RPMI7951 (cell line): ENCODE measurements at places on chromosomes 11 and 22.
A peak's percentile ranks its signal among the peaks of the same experiment; 100 is the strongest.

GRCh38 chr22:48332438-48333322 lies 1495.0 kb downstream of the BRD1 start:
- DNase-seq, result no peak

DNA sequence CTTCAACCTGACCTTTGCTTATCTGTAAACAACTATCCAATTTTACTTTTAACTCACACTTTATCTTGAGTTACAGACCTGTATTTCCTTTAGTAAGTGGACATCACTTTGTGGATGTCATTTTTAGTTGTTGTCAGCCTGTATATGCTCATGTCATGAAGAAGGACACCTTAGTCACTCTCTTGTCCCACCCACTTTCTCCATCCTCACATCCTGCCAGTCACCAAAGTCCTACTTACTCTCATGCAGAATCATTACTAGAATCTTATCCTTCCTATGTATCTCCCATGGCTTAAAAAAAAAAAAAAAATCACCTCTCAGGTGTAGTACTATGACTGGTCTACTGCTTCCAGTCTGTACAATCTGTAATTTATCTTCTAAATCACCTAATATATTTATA lies 43.3 kb downstream of the SESN3 start:
- no peak for DNase-seq

DNA sequence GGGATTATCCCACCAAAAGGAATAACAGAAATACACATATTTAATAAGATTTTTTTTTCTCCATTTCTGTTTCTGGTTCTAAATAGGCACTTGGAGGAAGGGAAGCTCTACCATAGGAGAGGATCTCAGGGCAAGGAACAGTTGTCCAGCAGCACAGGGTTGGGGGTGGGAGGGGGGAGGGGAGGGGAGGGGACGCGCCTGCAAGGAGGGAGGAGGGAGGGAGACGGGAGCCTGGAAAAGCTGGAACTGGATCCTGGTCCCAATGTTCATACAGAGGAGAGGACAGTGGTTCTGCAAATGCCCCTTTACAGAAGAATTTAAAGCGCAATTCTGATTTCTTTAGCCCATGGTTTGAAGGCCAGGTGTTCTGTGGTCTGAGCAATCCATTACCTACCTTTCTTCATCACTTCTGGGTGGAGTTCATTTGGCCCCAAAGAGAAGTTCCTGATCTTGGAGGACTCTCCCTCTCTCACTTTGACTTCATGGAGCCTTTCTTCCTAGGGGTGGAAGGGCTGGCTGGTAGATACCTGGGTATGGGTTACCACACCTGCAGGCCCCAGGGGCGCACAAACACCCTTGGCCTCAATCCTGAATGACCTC lies 348.9 kb upstream of the NCAM1 start:
- no peak for DNase-seq

DNA sequence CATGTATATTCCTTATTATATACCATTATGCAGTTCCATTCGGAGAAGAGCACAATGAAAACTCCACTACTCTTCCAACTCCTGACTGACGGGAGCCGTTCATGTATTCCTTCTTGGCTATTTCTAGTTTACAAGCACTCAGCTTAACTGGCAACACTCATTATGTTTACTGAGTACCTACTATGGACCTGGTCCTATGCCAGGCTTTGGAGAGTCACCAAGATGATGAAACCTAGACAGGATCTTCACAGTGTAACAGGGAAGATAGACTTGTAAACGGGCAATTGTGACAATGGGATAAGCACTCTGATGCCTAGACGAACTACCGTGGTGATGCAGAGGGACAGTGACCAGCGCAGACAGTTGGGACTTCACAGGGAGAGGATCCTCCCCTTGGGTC lies 22.3 kb upstream of the ST3GAL4 start:
- no peak for DNase-seq

GRCh38 chr22:23302171-23303002 lies 122.1 kb downstream of the BCR start:
- no peak for DNase-seq

DNA sequence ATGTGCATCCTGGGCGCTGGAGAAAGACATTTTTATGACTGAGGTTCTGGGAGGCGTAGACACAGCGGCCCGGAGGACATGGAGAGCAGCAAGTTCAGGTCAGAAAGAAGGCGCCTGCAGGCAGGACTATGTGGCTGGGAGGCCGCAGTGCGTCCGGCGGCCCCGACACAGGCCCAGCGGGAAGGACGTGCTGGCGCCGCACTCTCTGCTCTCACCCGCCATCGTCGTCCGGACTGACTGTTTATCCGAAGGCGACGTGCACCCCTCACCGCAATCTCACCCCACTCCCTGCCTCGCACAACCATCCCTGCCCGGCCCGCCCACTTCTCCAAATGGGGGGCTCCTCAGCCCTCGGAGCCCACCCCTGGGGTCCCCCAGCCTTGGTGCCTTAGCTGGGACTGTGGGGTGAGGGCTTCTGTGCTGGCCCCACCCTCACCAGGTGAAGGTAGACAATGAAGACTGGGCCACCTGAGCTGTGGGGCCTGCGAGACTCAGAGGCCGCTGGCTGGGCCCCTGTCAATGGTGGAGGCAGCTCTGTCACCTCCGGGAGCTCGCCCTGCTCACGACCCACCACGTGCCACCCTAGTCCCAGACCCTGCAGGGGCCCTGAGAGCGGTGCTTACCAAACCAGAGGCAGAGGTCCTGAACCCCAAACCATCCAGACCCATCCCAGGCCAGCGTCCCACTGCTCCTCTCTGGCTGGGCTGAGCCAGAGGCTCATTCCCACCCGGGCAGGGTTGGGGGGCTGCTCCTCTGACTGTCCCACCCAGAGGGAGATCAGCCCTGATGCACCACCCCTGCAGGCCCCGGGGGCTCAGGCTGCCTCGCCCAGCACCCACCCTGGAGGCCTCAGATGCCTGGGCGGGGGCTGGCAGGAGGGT lies 16.2 kb upstream of the MUC5B start:
- no peak for DNase-seq

GRCh38 chr22:35475545-35475944 lies 65.1 kb upstream of the RASD2 start:
- no peak for DNase-seq

DNA sequence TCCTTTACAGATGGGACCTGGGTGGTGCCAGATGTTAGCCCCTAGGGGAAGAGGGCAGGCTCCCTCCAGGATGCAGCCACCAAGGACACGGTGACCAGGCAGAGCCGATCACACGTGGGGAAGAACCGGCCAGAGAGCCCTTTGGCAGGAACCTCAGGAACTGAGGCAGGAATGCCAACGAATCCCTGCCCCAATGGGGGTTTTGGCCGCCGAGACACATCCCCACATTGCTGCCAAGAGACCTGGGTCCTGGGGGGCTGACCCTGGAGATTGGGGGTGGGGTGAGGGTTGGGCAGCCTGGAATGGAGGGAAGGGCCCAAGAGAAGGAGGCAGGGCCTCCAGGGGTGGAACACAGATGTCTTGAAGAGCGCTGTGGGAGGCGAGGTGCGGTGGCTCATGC lies 28.7 kb upstream of the LMO1 start:
- no peak for DNase-seq

- no peak for DNase-seq
These were observed 4.7 kb downstream of the ZBTB16 start for GRCh38 chr11:114064216-114064615.

DNA sequence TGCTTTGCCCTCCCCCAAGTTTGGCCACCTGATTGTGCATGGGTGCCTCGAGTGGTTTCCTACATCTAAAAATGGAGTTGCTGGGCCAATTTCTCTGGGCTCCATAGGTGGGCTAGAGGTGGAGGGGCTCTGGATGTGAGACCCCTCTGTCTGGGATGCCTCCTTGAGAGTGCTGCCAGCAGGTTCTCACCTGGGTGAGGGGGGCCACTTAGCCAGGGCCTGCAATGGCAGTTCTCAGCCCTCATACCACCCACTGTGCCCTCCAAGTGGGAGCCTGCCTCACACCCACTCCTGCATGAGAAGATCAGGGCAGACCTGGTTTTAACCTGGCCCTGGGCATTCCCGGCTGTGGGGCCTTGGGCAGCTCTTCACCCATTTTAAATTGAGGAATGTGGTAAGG lies 83.9 kb downstream of the CABIN1 start:
- DNase-seq, result no peak

DNA sequence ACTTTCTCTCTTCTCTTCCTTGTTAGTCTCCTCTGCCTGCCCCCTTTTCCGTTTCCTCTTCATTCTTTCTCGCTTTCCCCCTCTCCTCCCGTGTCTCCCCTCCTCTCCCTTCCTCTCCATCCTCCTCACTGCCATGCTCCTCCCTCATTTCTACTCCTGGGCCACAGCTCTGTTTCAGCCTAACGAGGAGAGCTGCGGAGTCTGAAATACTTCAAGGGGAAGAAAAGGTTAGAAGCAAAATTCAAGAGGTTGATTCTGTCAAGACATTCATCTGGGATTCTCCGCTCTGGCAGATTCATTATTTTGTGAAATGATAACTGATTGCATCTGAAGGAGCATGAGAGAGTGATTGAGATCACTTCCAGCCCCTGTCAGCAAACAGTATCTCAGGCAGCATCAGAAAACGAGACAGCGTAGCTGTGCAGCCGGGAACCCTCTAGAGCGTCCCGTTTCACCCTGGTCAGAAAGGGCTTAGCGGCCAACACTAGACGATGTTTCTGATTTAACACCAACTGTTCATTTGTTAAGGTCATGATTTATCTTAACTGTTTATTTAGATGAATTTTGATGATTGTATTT lies 279.3 kb upstream of the B3GAT1 start:
- no peak for DNase-seq

DNA sequence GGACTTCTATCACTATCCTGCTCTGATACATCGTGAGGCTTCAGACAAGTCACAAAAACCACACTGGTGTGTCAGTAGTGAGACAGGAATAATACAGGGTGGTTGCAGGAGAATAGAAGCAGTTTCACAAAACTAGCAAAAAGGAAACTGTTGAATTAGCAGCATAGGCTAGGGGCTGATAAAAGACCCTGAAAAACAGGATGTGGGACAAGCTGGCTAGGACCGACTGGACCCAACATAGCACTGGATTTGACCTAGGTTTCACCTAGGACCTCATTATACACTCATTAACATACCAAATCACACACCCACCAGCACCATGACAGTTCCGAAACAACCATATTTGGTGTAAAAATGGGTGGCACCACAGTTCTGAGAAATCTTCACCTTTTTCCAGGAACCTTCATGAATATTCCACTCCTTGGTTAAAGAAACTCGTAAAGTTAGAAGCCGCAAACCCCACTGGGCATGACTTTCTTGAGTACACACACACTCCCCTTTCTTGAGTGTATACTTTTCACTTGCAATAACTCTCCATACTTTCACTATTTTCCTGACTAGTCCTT lies 76.2 kb downstream of the SLC1A2 start:
- DNase-seq, result no peak

- peak; percentile 77 for DNase-seq
These were observed 19.3 kb downstream of the SCARF2 start for GRCh38 chr22:20418211-20418788.

DNA sequence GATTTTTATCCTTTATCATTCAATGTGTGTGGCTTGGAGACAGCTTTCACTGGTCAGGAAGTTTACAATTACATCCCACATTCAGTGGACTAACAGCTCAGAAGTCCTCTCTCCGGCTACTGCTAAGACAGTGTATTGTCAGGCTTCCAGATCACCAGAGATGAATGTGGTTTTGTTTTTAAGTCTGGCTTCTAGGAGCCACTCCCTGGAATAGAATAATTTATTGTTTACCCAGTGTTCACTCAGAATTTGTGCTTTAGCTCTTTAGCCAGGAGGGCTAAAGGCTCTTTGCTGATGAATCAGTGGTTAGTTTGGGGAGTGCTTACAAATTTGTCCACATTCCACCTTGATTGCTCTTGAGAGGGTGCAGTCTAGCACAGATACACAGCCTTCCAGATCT lies 26.5 kb downstream of the TRIM77 start:
- DNase-seq, result no peak

GRCh38 chr11:44051171-44051570 lies 3.4 kb downstream of the ACCSL start:
- DNase-seq, result no peak

DNA sequence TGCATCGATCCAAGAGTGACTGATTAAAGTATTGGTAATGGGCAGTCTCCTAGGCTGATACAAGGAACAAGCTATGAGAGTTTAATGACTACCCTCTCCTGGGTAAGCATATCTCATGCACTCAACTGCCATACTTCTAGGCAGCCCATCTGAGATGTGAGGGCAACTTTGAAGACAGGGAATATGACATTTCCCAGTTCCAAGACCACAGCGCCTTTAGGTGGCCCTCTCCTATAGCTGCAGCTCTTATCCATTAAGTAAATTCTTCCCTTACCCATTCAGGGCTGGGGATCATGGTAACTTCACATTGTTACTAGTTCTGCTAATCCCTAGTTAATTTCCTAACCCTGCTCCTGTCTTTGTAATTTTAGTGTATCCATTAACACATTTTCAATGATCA lies 157.3 kb upstream of the CTSC start:
- DNase-seq, result no peak

- DNase-seq, result no peak
These were observed 186.1 kb upstream of the E2F8 start for GRCh38 chr11:19426756-19427403.

GRCh38 chr22:49900441-49901230 lies 17.6 kb downstream of the ALG12 start:
- DNase-seq, result peak; percentile 16

- DNase-seq, result no peak
These were observed at the start of gene MRGPRX2 for GRCh38 chr11:19060629-19061028. MRGPRX2 (minus strand) TSS chr11:19060717; CDS start chr11:19056402, 4,315 bp downstream.

- no peak for DNase-seq
These were observed 1.5 kb upstream of the PLCB3 start for GRCh38 chr11:64249563-64250414.

DNA sequence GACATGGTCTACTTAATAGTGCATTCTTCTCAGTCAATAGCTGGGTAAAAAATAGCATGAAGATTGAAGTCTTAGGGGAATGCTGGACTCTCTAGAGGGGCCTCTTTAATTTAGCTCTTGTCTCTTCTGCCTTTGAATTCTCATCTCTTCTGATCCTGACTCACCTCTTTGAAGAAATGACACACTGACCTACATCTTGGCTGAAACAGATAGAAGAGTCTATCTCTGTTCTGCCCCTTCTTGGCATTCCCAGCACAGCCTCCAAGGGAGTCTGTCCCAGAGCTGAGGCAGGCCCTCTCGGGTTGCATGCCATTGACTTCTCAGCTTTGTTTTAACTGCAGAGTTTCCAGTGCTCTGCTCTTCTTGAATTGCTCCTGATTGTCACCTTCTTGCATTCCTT lies 55.7 kb downstream of the PTPRJ start:
- DNase-seq, result peak; percentile 54

- peak; percentile 45 for DNase-seq
These were observed 11.8 kb upstream of the APLNR start for GRCh38 chr11:57248780-57249383.

- DNase-seq, result peak; percentile 73
These were observed at the start of gene TRIM34 for GRCh38 chr11:5624489-5625279. TRIM34 (plus strand) TSS chr11:5625001; CDS start chr11:5632332, 7,331 bp downstream.
